ENCODE measurements at places on chromosomes 11 and 22.

DNA sequence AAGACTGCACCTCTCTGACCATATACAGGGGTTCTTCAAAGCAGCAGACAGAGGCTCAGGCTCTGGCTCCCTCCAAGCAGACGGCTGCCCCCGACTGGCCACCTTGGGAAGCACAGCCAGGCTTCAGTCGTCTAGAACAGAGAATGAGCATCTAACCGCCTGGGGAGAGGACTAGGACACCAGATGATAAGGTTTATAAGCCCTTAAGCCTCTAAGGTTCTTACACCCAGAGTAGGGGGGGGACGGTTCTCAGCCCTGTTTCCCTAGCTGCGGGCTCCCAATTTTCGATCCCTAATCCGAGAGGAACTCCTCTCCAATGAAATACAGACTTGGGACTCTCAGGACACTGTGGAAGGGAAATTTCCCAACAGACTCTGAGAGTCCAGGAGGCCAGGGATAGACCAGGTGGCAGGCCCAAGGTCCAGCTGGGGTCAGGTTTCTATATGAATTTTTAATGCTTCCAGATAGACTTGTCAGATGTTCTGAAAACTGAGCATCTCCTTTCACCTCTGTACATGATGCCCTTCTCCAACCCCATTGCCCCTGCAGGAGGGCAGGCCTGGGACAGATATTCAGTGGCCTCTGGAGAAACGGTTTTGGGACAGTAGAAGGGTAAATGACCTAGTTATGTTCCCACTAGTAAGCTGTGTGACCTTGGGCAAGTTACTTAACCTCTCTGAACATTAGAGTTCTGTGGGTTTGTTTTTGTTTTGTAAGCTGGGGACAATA, 20.2 kb downstream of the RTN4RL2 start:
- H3K36me3 ChIP-seq: peaks cover 5% of the 10 kb centered on the region
- no peak overlapping the region for H3K27ac ChIP-seq
- H3K4me1 ChIP-seq: peaks cover 62% of the 10 kb centered on the region
- peaks cover 49% of the 10 kb centered on the region for H3K27me3 ChIP-seq
- H3K4me3 ChIP-seq: peak overlapping the region; percentile 58

DNA sequence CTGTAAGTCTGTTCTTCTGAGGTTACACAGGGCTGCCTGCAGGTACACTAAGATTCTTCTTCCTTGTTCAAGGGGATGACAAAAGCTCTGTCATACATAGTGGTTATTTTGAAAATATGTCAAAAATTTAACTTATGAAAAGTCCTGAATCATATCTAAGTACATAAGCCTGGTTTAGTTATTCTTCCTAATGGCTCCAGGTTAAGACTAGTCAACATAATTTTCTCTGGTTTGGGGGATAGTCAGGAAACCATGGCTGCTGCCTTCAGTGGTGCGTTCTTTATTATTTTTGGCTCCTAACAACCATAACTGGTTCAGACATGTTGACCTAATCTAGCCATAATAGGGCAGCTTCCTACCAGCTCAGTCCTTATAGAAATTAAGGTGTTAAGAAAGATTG, 257.4 kb upstream of the DDI1 start:
- no peak overlapping the region for H3K27ac ChIP-seq
- peaks cover 11% of the 10 kb centered on the region for H3K27me3 ChIP-seq
- no peaks in the 10 kb centered on the region for H3K36me3 ChIP-seq
- peaks cover 4% of the 10 kb centered on the region for H3K4me1 ChIP-seq
- DNase-seq: no peak

DNA sequence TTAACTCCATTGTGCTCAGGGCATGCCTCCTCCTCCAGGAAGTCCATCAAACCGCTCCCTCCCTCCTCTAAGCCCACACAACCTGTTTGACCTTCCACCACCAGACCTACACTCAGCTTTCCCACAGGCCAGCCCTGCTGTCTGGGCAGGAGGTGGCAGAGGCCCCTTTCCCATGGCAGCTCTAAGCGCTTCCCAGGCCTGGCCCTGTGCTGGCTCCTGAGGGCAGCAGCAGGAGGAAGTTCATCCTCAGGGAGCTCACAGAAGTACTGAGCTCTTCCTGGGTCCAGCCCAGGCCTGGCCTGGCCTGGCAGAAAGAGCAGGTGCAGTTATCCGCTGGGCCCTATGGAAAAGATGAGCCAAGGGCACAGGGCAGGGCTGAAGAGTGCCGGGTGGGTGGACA, 31.4 kb downstream of the ARAP1 start:
- DNase-seq: no peak
- H3K4me3 ChIP-seq: no peak overlapping the region
- H3K27ac ChIP-seq: peak overlapping the region; percentile 49
- H3K4me1 ChIP-seq: peaks cover 49% of the 10 kb centered on the region

GRCh38 chr11:130509942-130510341, 61.5 kb downstream of the ADAMTS15 start:
- H3K36me3 ChIP-seq: peaks cover 27% of the 10 kb centered on the region
- H3K4me3 ChIP-seq: no peak overlapping the region

- H3K4me3 ChIP-seq: no peak overlapping the region
- H3K4me1 ChIP-seq: no peaks in the 10 kb centered on the region
- DNase-seq: peak; percentile 3
- H3K27me3 ChIP-seq: peaks cover 8% of the 10 kb centered on the region
Measured at GRCh38 chr11:30128269-30128932, 102.4 kb upstream of the FSHB start.

DNA sequence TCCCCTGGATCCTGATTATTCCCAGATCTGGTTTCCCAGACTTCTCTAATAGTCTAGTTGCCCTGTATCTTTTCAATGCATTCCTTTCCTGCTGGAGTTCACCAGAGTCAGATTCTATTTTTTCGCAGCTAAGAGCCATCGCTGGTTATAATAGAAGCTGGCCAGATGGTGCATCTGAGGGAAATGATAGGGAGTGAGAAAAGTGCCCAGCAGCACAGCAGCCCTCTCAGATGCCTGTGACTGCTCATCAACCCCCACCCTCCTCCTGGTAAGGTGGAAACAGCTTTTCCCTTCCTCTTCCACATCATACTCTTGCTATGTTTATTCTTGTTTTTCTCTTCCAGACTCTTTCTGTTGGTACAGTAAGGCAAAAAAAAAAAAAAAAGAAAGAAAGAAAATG, 12.8 kb downstream of the OR8A1 start:
- H3K27me3 ChIP-seq: peaks cover 4% of the 10 kb centered on the region
- H3K27ac ChIP-seq: no peak overlapping the region
- H3K4me3 ChIP-seq: no peak overlapping the region
- no peaks in the 10 kb centered on the region for H3K36me3 ChIP-seq
